ENCODE measurements at places on chromosomes 6 and 20.

DNA sequence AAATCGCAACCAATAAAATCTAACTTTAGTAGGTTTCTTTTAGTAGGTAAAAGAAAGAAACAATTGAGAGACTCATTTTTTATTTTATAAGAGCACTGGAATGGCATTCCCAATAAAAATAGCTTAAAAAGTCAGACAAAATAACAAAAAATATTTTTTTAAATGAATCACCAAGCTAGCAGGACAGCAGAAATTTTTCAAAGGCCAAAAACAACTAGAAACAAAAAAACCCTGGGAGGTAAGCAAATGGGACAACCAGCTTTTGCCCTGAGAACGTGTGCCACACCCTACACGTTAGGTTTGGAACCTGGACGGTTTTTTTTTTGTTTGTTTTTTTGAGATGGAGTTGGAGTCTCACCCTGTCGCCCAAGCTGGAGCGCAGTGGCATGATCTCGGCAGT, 19.6 kb downstream of the GPLD1 start:
- no peak for DNase-seq

GRCh38 chr20:44485078-44485829, 9.6 kb downstream of the TTPAL start:
- no peak for DNase-seq

- DNase-seq, result no peak
These were observed 17.8 kb downstream of the SS18L1 start for GRCh38 chr20:62161347-62161746.

GRCh38 chr6:83546636-83547035, 34.3 kb downstream of the PRSS35 start:
- no peak for DNase-seq

- no peak for DNase-seq
These were observed 243.1 kb downstream of the DLL1 start for GRCh38 chr6:170047823-170048222.

GRCh38 chr6:18388271-18388670, 1.1 kb downstream of the RNF144B start:
- no peak for DNase-seq

- DNase-seq, result no peak
These were observed 232.5 kb downstream of the PKHD1 start for GRCh38 chr6:51854876-51855275.

DNA sequence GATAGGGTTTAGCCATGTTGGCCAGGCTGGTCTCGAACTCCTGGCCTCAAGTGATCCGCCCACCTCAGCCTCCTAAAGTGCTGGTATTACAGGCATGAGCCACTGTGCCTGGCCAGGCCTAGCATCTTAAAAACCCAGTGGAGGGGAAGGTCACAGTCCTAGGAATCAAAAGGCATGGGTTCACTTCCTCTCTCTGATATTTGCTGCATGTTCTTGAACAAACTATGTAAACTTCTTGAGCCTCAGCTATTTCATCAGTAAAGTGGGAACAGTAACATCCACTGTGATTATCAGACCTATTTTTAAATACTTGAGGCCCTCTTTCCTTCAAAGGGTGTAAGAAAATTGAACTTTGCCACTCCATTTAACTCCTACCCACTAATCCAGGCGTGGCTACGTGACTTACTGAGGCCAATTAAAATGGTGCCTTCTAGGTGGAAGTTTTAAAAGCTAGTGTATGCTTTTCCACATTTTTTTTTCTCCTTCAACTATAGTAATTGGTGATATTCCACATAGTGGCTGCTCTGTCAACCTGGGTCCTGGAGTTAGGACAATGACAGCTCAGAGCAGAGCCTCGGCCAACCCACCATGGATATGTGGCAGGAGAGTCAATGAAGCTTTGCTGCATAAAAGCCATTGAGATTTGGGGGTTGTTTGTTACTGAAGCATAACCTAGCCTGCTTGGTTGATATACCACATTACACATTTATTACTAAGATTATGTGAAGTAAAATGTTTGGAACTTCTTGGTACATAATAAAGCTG, 32.2 kb upstream of the IER3 start:
- DNase-seq, result no peak

- DNase-seq, result no peak
These were observed 70.0 kb upstream of the SMIM29 start for GRCh38 chr6:34318499-34319470.

GRCh38 chr6:35765739-35766138, 10.7 kb upstream of the CLPSL2 start:
- DNase-seq, result no peak

GRCh38 chr6:111857674-111858337, 15.4 kb downstream of the FYN start:
- no peak for DNase-seq

GRCh38 chr6:137313928-137314855, 95.0 kb upstream of the IFNGR1 start:
- DNase-seq, result no peak

- no peak for DNase-seq
These were observed 85.9 kb downstream of the SMLR1 start for GRCh38 chr6:130913120-130913519.

DNA sequence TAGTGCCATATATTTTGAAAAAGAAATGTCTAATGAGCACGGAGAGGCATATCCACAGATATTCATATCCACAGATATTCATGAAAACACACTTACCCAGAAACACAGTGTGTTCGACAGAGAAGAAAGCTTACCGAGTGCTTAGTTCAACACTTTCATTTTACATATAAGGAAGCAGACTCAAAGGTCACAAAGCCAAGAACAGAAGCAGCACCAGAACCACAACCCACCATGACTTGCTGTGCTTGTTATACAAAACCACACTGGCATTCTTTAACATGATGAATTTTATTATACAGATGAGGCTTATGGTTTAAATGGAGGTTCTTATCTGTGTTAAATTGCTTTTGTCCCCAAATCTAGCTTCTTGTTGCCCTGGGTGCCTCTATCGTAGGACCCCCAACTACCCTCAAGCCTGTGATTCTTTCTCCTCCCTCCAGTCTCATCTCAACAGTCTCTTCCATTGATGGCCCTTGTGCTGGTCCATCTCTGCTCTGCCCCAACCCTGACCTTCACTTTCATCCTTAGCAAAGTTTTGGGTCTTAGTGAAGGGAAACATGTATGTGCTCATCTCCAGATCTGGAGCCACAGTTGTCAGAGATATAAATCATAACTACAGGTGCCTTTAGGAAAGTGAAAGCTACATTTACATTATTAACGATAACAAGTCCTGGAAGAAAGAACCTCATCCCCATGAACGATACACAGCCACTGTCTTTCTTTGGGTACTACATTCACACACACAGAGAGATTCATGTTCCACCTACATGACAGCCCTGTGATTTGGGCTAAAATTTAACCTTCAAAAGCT, 40.0 kb downstream of the SF3B5 start:
- DNase-seq, result no peak

GRCh38 chr6:165178056-165178455, 131.3 kb downstream of the C6orf118 start:
- DNase-seq, result no peak

GRCh38 chr6:135860361-135860760, 8.9 kb downstream of the PDE7B start:
- no peak for DNase-seq

DNA sequence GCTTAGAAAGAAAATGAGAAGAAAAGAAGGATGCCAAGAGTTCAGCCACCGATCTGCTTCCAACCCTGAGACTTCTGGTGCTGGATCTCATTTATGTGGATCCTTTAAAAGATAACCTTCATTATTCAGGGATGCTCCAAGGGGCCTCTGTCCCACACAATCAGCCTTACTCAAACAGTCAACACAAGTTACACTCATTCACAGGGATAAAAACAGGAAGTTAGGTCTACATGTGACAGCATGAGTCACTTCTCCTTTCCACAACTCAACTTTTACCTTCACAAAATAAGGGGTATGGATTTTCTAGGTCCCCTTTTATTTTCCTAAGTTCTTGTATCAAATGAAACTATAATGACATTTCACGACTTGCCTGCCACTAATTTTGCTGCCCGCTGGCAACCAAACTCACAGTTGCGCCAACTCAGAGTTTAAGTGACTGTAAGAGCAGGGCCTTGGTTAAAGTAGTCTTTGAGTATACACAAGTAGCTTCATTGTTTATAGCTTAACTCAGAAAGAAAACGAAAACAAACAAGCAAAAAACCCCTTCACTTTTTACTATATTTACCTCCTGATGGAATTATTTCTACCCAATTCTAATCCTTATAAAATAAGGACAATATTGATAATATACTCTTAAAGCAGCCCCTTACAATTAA, 278.8 kb upstream of the RUNX2 start:
- no peak for DNase-seq

All from AG09319 (cell line).